ENCODE measurements at places on chromosomes 12 and 14.

- DNase-seq, result no peak
These were observed 1045.2 kb downstream of the FLRT2 start for GRCh38 chr14:86575141-86575540.

DNA sequence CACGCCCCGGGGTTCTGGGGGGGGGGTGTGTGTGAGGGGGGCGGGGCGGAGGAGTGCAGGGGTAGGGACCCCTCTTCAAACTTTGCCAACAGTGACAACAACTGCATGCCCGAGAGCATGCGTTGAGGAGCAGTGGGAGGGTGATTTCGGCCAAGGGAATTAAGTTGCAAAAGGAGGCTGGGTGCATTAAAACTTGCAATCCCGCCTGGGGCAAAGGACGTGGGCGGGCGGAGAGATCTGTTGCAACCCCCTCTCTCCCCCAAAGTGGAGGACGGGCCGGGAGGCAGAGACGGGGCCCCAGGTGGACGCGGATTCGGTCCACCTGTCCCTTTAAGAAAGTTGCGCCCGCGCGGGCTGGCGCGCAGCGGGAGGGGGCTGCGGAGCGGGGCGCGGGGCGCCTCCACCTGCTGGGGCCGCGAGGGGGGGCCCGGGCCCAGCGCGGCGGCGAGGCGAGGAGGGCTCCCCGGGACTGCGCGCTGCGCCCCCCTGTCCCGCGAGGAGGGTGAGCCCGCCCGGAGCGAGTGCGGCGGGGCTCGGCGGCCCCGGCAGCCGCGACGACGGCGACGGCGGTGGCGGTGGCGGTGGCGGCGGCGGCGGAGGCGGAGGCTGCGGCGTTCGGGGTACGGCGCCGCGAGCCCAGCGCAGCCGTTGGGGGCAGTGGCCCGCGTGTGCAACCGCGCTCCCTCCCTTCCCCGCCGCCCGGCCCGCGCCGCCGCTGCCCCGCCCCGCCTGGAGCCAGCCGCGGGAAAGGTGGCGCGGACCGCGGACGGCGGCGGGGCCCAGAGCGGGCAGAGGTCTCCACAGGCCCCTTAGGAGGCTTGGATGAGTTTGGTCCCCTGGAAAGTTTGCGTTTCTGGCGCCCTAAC is 530 bp upstream of the FOXN4 start:
- no peak for DNase-seq

DNA sequence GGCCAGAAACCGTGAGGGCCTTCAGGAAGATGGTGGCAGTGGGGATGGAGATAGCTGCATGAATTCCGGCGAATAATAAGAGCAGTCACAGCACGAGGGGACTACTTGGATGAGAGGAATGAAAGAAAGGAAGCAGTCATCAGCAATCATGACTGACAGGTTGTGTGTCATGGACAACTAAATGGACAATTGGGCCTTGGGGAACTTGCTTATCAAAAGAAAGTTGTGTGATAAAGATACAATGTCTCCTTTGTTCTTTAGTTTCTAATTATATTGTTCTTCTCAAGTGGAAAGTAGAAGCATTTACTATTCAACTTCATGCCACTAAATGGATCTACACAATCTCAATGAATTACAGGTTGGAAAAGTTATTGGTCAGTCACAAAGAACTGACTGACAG is 130.5 kb downstream of the TMTC1 start:
- DNase-seq, result no peak

DNA sequence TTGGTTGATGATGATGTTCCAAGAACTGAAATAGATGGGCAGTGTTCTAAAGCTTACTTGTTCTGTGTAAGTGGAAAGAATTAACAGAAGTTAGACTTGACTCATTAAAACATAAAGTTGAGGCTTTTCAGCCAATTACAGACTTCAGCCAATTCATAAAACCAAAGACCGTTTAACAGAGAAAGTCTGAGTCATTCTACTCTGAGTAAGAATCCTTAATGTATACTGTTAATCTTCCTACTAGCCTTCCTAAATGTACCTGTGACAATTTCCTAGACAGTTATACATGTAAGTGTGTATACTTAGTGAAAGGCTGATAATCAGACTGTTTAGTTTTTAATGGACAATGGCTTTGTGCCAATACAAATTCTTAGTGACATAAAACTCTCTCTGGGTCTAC is 681.0 kb downstream of the RPL10L start:
- DNase-seq, result no peak

DNA sequence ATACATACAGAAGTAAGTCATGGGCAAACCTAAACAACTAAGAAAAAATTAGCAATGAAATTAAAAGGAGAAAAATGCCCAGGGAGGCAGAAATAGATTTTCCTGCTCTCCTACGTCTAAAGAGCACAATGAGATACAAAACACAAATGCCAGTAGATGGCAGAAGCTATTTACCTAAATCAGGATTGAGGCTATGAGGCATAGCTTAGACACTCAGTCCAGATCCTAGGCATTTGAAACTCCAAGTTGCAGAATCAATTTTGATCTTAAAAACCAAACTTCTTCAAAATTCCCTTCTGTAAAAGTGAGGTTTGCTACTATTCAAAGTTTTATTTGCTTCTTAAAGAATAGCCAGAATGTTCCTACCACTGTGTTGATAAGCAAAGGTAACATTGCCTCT is 368.6 kb downstream of the DAD1 start:
- no peak for DNase-seq

- DNase-seq, result no peak
These were observed 12.3 kb downstream of the NEMP1 start for GRCh38 chr12:57066245-57066644.

- DNase-seq, result peak; percentile 72
These were observed 240.1 kb upstream of the OR4E1 start for GRCh38 chr14:21913759-21914158.

GRCh38 chr12:106080041-106080790 is 58.5 kb downstream of the NUAK1 start:
- DNase-seq, result no peak

- DNase-seq, result no peak
These were observed 253.7 kb downstream of the MSRB3 start for GRCh38 chr12:65532162-65532561.

- DNase-seq, result peak; percentile 58
These were observed at the start of the genes SAMD15 and TMED8 for GRCh38 chr14:77376771-77377501. TSS of gene SAMD15 (plus strand) at chr14:77377379. CDS start at chr14:77377419, 40 bp downstream. TSS of gene TMED8 (minus strand) at chr14:77377094. CDS start at chr14:77377053, 41 bp downstream.

DNA sequence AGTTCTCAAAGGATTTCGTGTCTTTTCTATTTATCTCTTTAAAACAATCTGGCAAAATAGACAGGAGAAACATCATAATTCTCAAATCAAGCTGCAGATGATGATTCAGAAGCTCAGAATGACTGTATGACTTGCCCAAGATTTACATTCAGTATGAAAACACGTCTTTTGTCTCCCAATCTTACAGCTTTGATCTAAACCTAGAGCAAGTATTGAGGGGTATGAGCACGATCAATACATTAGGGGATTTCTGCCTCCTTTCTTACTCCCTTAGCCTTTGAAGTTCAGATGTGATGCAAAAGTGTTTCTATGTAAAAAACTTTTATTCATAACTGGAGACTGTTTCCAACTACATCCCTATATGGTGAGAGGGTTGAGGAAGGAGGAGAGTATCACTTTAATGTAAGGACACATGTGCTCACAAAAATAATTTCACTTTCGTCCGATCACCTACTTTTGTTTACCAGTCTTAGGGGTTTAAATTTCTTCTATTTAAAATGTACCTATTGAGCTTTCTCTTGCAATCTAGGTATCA is 454.8 kb downstream of the TMTC2 start:
- DNase-seq, result no peak

DNA sequence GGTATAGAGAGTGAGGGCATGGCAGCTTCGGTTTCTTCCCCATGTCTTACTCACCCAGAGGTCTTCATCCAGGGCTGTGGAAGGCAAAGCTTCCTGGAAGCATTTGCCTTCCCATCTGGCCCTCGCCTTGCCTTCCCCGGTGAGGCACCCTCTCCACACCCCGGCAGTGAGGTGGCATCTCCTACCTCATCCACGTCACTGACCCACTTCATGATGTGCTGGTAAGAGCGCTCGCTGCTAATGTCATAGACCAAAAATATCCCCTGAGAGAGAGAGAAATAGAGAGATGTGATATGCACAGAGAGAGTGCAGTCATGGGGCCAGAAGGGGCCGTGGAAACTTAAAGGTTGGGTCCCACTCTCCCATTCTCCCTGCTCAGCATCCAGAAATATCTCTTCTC is 8.3 kb upstream of the GPX2 start:
- no peak for DNase-seq

DNA sequence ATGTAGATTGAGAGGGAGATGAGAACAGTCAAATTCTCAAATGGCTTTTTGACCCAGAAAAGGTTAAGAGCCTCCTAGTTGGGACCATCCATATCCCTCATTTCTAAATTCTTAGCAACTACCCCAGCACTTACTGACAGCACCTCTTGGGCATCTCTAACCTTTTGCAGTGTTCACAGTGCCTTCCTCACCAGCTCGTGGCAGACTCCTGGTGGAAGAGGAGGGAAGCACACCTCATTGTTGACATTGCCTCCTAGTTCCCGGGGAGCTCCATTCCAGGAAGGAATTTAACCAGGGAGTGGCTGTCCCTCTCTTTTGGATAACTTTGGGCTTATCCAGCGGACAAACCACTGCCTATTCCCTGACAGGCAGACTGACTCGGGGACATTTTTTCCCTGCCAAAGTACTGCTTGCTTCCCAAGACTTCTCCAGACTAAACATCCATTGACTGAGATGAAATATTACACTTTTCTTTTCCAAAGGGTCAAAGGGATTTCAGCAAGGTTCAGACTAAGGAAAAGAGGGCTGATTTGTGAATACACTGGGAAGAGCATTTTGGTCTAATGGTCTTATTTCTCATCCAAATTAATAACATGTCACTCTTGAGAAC is 9.0 kb upstream of the OR6J1 start:
- DNase-seq, result no peak

- no peak for DNase-seq
These were observed 718 bp downstream of the EIF2B2 start for GRCh38 chr14:75003250-75004027.
